Natural killer cell (primary cell): ENCODE measurements at places on chromosomes 7 and 10.

DNA sequence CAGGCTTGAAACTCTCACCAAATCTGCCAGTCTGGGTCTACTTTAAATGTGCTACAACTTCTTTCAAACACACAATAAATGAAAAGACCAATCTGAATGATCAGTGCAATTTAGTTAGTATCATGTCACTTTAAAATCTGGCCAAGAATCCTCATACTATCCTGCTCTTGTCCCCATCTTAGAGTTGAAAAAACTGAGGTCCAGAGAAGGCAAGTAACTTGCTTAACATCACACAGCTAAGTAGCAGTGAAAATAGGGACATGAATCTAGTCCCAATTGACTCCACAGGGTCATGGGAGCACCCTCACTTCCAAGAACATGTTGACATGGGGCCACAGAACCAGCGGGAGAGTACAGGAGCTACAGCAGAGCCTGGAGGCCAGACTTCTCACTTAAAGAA is 3.1 kb upstream of the GDF10 start:
- DNase-seq = no peak

DNA sequence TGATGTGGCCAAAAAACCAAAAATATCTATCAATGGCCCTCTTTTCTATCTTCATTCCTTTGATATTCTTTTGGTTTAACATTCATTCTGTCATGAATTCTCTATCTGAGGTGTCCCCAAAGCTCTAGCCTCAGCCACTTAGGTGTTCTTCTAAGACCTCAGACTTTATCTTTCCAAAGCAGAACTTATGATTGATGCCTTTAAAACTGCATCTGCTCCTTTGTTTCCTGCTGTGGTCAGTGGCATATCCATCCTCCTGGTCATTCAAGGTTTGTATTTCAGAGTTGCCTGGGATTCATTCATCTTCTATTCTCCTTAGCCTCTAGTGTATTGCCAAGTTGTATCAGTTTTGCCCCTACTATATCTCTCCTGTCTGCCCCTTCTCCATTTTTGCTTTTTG is 30.6 kb downstream of the FHIP2A start:
- DNase-seq = no peak

DNA sequence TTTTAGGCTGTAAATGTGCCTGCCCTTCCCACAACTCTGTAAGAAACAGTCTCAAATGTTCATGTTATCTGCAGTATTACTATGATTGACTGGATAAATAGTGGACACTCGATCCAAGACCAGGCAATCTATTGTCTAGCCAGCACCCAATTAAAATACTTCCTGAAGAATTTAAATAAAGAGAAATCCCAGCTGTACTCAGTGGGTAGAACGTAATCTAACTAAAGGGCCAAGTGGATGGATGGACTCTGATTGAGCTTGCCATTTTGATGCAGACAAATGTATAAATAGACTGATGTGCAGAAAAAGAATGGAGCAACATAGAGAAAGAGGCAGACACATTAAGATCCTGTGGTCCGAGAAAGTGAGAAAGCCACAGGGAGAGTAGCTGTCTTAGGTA is 158.0 kb downstream of the IPMK start:
- no peak for DNase-seq

- no peak for DNase-seq
These were observed 291.1 kb upstream of the IMMP2L start for GRCh38 chr7:111853201-111853990.

DNA sequence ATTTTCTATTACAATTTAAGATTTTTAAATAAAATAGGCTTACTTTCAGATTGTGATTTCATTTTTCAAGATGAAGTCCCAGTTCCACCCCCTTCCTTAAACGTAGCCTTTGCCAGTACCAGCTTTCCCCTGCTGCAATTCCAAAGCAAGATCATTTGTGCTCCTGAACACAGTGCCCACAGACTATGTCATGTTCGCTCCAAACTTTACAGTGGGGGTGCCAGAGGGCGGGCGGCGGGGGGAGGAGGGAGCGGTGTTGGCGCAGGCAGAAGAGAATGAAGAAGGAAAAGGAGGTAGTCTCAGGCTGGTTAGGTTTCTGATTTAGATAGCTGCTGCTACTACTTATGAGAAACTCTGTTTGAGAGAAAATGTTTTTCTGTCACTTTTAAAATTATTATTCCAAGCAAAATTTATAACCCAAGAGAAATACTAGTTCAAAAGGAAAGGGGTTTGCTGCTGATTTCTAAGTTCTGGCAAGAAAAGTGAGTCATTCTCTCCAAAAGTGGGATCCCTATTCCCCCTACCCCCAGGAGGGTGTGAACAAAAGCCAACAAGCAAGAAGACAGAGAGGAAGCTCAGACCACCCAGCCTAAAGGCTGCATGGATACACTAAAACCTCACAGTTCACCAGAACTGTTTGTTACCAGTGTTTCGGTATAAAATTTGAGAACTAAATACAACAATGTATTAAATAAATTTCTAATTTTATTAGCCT is 109.6 kb downstream of the SRPK2 start:
- no peak for DNase-seq

DNA sequence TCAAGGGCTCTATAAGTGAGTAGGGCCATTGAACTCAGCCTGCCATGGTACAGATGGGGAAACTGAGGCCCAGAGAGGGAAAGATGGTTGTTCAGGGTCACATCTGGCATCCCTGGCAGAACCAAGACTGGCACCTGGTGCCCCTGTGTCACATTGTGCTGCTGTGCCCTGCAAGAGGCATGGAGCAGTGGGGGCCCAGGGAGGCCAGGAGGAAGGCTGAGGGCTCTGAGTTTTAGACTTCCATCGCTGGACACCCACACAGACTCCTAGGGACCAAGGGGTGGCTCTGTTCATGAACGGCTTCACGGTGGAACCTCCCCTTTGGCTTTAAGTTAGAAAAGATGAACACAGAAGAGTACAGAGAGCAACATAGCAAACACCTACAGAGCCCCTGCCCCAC is 66.7 kb upstream of the AQP1 start:
- DNase-seq = no peak

GRCh38 chr7:146652176-146652575 is 535.6 kb downstream of the CNTNAP2 start:
- DNase-seq = no peak
